ENCODE measurements at places on chromosomes 4 and X. TPM values are rescaled to one million over a fixed set of nuclear protein-coding genes. Genes with fewer than 3 reads are reported as not detected.

- DNase-seq, result no peak
Measured at GRCh38 chrX:14220386-14220944, 190.8 kb upstream of the GEMIN8 start.

DNA sequence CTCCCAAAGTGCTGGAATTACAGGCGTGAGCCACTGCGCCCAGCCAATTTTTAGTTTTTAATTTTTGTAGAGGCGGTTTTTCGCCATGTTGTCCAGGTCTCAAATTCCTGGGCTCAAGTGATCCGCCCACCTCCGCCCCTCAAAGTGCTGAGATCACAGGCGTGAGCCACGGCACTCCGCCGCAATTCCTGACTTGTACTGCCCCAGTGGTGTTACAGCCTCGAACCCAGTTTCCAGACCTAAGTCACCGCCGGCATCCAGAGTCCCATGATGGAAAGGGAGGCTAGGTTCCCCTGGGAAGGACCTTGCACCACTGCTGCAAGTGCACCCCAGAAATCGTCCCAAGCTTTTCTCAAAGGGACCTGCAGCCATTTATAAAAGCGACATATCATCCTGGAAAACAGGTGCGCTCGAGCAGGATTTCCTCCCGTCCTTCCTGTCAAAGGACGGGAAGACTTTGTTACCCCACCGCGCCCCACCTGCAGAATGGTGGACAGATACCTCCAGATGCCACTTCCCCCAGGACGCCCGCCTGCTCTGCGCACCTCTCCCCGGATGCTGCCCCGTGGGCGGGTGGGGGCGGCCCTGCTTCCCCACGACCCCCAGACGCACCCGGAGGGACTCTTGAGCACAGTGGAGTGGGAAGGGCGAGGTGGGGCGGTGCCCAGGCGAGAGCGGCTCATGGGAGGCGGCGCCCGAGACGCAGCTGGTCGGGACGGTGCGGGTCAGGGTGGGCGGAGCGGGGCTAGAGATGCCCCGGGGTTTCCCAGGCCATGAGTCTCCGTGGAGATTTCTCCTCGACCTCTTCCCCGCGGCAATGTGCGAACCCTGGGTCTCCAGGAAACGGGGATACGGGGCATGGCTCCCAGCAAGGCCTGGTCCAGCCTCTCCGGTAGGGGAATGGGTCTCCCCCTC is 947 bp upstream of the RPL10 start:
- no peak for DNase-seq

- DNase-seq, result peak; percentile 3
Measured at GRCh38 chr4:104901438-104901837, 245.2 kb upstream of the TET2 start.

GRCh38 chrX:4570151-4570550 is 856.7 kb upstream of the PRKX start:
- DNase-seq, result no peak

Gene STK32B
- total RNA-seq, result not detected

Gene ZCCHC12
- total RNA-seq, result 0.89 TPM

Gene CENPVL2
- not detected for total RNA-seq

DNA sequence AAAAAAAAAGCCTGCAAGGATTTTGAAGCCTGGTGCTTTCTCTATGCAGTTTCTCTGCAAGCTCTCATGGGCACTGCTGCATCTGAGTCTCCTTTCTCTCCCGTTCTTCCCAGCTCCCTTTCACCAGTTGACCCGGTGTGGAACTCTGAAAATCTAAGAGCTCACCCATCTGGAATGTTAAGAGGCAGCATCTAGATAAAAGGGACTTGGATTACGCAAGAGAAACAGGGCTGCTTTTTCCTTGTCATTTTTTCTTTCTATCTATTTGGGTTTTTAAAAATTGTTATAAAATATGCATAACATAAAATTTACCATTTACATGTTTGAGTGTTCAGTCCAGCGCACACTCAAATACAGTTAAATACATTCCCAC is 95.2 kb upstream of the RPS6KA3 start:
- no peak for DNase-seq

GRCh38 chrX:112786076-112786475 is 54.6 kb downstream of the AMOT start:
- no peak for DNase-seq

DNA sequence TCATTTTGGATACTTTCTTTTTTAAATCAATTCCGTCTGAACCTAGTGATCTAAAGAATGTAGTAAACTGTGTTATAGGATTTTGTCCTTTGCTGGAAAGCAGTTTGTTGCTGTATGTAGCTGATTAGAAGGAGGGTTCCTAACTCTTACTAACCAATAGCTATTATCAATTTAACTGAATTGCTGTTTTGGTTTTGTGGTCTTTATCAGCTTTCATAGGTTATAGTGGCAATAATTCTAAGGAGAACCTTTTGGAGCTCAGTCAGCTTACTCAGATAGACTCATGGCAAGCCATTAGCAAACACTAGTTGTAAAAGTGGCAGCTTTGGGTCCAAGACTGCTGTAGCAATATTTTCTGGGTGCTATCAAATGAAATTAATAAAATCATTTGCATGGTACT is 29.6 kb downstream of the SH3BGRL start:
- DNase-seq, result no peak

Gene PHEX
- 0.27 TPM for total RNA-seq

DNA sequence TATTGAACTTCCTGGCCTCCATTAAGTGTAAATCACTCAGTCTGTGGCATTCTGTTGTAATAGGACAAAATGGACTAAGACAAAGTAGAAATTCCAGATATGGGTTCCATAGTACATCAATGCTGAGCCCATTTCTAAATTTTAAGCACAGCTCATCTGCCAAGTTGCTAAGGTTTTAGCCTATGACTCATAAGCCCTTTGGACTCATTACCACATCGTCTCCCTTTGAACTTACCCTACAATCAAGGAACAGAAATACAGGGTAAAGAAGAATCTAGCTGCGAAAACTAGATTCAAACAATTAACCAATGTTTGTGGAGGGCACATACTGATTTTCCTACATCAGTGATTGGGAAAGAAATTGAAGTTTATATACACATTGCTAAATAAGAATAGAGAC is 31.8 kb downstream of the NAA11 start:
- DNase-seq, result no peak

Gene PNMA6A
- total RNA-seq, result not detected

DNA sequence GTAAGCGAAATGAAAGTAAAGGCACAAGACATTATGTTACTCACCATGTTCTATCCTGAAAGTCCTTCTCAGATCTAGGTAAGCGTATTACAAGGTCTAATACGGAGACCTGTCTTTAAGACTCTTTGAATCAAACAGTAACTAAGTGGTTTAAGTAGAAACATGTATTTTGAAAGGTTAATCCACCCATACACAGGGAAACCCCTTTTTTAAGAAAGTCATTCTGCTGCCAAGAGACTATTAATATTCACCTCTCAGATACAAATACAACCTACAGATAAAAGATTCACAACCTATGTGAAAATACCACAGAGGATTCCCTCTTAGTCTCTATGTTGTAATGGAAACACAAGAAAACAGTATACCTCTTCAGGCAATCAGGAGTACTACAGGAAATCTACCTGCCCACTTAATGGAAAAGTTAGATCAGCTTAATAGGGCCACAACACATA is 63.2 kb upstream of the TNIP3 start:
- peak; percentile 3 for DNase-seq

Gene ASMT
- total RNA-seq, result not detected

GRCh38 chrX:71533851-71534561 is 1.1 kb downstream of the OGT start:
- no peak for DNase-seq

Gene MAGEC2
- total RNA-seq, result not detected

Gene HTR2C
- not detected for total RNA-seq

- no peak for DNase-seq
Measured at GRCh38 chr4:112213856-112214255, 17.7 kb upstream of the AP1AR start.

DNA sequence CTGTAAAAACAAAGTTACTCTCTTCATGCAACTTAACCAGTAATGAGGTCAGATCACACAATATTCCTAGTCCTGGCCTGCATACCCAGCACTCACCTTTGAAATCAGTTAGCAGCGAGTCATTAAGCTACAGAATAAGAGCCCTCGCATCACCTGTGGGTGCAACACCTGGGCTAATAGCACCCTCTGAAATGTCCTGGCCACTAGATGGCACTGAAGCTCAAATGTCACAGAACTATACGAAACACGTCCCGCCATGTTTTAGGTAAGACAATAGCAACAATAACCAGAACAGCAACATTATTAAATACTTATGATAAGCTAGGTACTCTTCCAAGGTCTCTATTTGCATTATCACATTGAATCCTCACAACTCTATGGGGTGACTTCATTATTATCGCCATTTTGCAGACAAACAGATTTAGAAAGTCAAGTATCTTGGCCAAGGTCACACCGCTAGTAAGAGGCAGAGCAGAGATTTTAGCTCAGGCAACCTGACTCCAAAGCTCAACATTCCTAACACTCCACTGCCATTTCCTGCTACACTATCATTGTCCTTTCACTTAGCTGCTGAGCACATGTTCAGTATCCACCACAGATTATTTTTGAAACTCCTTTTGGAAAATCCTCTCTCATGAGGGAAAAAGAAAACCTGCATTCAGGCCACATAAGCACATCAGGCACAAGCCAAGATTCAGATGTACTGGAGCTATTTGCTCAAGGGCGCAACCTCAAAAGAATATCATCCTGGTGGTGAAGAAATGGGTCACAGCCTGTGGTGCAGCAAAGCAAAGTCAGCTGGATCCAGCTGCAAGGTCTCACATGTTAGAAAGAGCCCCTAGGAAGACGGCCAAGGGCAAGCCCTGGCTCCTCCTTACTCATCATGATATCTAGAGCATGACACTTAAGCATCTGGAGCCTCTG is 59.5 kb upstream of the KDR start:
- DNase-seq, result peak; percentile 64

DNA sequence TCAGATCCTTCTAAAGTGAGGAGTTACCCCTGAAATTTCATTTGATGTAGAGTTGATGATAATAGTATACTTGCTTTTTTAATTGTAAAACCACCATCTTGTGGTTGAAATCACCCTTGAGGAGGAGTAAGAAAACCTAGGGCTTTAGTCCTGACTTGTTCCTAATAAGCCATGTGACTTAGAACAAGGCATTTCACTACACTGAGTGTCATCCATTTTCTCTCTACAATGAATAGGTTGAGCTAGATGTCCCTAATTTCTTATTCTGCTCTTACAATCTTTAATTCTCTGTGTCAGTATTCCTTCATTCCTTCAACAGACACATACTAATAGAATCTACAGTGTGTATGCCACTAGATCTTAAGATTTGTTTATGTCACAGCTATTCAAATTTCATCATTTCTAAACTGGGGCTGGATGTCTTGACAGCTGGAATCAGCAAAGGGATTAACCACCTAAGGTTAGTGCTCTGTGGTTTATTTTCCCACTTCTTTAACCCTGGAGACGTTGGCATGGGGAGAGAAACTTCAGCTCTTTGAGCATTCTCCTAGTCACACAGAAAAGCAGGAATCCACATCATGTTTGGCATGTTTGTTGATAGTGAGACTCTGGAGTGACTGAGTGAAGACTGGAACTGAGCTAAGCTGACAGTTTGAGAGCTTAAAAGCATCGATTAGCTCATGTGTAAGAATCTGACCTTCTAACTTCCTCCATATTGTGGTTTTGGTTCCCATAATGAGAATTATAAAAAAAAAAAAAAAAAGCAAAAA is 246.3 kb downstream of the NDST4 start:
- DNase-seq, result no peak

Gene GPR143
- 1.8 TPM for total RNA-seq

DNA sequence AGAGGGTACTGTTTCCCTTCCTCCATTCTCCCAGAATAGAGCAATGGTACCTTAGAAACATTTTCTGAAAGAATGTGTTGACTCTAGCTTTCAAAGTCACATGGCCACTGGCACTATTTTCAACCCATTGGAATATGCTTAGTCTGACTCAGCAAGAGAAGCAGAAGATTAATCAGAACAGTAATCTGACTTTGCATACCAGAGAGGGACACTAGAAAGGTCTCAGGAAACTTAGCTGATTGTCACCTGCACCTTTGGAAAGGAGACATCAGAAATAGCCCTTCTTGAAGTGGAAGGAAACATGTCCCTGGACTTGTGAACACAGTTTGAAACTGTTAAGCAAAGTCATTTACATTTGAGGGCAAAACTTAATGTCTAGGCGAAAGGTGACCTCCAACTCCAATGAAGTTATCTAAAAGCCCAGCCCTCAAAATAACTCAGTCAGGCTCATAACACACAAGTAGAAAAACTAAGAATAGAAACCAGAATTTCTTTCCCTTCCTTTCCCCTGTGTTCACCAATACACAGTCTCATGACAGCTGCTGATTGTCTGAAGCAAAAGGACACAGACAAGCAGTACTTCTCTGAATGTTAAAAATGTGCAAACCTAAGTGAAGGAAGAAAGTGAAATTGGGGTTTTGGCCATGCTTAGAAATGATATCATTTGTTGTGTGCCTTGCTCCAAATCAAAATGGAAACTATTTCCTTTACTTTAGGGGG is 270.8 kb downstream of the GRIA3 start:
- DNase-seq, result no peak

DNA sequence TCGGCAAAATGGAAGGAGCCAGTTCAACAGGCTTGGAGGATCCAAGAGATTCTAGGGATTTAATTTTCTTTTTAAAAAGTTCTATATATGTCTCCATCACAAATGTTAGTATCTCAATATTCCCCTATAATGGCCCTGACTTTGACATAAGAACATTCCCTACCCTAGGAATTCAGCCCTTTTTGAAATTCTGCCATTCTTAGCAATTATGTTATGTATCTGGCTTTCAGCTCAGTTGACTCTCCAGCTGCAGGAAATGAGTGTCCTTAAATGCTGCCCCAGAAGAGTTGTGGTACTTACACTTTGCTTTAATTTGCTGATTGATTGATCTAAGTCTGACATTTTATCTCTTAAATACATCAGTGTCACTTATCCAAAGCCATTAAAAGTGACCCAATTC is 1454.3 kb downstream of the FSTL5 start:
- no peak for DNase-seq

Gene RPS6KA6
- not detected for total RNA-seq

GRCh38 chr4:177671387-177671786 is 229.2 kb upstream of the AGA start:
- DNase-seq, result no peak

GRCh38 chrX:36583674-36584073 is 424.5 kb upstream of the FAM47C start:
- no peak for DNase-seq

GRCh38 chr4:72629540-72629939 is 60.5 kb upstream of the ADAMTS3 start:
- no peak for DNase-seq

GRCh38 chr4:155676430-155676825 is 9.8 kb downstream of the GUCY1A1 start:
- no peak for DNase-seq

DNA sequence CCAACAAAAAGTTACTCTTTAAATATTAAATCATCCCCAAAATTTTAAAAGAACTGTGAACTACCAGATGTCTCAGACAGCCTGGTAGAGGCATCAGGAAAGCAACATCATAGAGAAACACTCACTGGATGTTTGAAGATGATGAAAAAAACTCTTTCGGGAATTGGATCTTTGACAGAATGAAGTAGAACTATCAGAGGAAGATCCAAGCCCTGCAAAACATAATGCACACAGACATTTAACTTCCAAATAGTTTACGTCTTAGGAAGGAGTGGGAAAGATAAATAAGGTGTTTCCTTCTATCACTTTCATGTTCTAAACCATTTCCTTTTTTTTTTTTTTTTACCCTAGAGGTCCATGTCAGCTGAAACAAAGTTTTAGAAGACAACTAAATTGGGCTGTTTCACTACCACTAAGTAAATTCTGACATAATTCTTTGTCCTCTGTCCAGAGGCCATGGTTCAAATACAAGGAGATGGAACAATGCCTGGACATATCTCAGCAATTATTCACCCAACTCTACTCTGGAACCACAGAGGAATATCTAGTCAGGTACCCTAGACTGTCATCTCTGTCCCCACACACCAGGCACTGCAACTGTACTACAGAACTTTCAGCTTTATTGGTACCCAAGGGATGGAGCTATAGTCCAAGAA is 217.7 kb upstream of the INTU start:
- no peak for DNase-seq
